ENCODE measurements at places on chromosomes 4 and X.

- DNase-seq = no peak
Measured at GRCh38 chr4:5084911-5085475, 33.7 kb downstream of the STK32B start.

DNA sequence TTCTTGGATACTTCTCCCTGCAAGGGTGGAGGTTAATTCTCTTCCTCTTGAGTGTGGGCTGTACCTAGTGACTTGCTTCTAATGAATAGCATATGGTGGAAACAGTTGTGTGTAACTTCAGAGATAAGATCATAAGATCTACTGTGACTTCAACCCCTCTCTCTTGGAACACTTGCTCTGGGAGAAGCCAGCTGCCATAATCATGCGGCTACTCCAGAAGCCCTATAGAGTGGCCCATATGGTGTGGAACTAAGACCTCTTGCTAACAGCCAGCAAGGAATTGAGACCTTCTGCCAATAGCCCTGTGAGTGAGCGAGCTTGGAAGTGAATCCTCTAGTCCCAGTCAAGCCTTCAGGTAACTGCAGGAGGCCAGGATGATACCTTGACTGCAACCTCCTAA lies 81.1 kb downstream of the RBMX2 start:
- DNase-seq = no peak

- DNase-seq = no peak
Measured at GRCh38 chr4:136412708-136413107, 1119.6 kb downstream of the PCDH18 start.

DNA sequence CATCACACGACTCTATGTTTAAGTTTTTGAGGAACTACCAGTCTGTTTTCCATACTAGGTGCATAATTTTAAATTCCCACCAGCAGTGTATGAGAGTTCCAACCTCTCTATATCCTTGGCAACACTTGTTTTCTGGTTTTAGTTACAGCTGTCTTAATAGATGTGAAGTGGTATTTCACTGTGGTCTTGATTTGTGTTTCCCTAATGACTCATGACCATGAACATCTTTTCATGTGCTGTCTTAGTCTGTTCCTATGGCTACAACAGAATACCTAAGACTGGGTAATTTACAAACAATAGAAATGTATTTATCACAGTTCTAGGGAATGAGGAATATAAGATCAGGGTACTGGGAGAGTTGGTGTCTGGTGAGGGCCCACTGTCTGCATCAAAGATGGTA lies 51.5 kb upstream of the GPR78 start:
- no peak for DNase-seq

DNA sequence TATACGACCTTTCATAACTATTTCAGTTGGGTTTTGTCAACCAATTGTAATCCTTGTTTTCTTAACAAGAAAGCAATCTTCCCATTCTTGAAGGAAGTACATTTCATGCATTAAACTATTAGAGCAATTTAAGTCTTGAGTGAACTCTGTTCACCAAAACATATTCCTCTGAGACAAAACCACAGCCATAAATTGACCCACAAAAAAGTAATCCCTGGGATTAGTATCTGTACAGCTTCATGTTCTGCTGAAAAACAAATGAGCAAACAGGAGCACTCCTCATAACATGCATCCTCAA lies 207.0 kb upstream of the PDE5A start:
- DNase-seq = no peak

DNA sequence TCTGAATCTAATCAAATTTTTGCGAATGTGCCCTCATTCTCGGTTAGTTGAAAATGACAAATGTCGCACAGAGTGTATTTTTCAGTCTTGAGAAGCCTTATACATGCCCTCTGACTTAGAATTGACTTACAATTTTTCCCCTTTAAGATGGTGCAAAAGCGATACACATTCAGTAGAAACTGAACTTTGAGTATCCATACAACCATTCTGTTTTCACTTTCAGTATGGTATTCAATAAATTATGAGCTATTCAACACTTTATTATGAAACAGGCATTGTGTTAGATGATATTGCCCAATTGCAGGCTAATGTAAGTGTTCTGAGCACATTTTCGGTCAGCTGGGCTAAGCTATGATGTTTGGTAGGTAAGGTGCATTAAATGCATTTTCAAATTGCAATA lies 43.4 kb downstream of the SLC9A7 start:
- no peak for DNase-seq

- DNase-seq = no peak
Measured at GRCh38 chrX:11558972-11559371, 106.7 kb downstream of the ARHGAP6 start.

DNA sequence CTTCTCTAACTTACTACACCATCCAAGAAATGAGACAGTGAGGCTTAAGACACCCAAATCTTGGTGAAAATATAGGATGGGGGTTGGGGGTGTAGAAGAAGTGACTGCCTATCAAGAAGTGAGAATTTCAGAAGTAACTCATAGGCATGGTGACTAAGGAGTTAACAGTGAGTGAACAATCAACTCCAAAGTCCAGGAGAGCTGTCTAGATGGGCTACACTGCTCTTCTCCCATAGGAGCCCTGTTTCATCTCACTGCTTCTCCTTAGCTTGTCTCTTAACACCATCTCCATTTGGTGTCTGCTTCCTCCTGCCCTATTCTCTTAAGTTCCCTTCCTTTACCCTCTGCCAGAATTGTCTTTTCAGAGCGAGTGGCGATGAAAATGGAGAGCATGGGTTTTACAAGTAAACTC lies 22.7 kb downstream of the FABP2 start:
- no peak for DNase-seq

DNA sequence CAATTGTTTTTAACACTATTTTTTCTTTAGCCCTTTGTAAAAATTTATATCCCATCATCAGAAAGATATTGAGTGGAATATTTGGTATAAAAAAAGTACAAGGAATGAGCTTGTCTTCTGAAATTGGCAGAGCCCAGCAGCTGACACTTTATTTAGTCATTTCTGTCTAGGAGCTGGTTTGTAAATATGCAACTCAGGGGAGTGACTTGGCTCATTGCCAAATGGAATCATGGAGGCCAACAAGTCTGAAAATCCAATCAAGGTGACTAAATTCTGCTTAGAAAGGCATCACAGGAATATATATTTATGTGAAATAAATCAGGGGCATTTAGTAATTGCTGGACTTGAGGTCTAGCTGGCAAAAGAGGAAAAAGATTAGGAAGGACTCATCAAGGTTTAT lies 74.4 kb downstream of the OTC start:
- no peak for DNase-seq

DNA sequence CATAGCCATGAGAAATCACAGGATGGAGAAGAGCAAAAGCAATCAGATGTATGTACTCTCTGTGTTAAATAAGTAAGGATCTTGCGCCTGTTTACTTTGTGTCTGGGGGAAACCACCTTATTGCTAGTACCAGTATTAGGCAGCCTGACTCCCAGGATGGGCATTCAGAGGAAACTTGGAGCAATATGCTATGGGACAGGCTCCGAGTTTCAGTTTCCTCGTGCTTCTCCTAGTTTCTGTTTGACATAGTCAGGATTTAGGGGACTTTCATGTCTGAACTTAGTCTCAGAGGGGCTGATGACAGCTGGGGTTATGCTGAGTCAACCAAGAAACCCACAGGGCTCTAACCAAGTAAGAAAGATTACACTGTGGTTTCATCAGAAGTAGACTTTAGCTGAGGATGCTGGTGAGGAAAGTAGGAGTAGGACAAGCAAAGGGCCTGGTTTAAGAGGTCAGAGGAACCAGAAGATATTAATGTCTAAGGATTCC lies 13.5 kb downstream of the NSUN7 start:
- no peak for DNase-seq

GRCh38 chr4:16727218-16727617 lies 171.2 kb downstream of the LDB2 start:
- DNase-seq = no peak

GRCh38 chrX:45186643-45187026 lies 14.0 kb downstream of the DIPK2B start:
- DNase-seq = no peak

- no peak for DNase-seq
Measured at GRCh38 chr4:106096454-106096853, 201.2 kb downstream of the NPNT start.

DNA sequence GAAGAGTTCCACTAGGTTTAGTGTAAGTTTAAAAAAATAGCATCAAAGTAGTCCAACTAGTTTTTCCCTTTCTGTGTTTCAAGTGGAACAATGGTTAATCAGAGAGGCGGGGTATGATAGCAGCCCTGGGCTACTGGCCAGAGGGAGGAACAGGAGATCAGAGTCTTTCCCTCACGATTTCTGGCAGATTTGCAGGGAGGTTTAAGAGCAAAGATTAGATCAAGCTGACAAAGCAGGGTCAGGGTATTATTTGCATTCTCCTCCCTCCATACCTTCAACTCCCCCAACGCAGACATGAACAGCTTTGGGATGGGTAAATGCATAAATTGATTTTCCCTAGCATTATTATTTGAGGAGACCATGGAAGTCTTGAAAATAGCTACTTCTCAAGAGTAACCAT lies 277.6 kb upstream of the DIAPH2 start:
- DNase-seq = peak; percentile 36

- no peak for DNase-seq
Measured at GRCh38 chr4:26039639-26040359, 125.8 kb downstream of the SMIM20 start.

DNA sequence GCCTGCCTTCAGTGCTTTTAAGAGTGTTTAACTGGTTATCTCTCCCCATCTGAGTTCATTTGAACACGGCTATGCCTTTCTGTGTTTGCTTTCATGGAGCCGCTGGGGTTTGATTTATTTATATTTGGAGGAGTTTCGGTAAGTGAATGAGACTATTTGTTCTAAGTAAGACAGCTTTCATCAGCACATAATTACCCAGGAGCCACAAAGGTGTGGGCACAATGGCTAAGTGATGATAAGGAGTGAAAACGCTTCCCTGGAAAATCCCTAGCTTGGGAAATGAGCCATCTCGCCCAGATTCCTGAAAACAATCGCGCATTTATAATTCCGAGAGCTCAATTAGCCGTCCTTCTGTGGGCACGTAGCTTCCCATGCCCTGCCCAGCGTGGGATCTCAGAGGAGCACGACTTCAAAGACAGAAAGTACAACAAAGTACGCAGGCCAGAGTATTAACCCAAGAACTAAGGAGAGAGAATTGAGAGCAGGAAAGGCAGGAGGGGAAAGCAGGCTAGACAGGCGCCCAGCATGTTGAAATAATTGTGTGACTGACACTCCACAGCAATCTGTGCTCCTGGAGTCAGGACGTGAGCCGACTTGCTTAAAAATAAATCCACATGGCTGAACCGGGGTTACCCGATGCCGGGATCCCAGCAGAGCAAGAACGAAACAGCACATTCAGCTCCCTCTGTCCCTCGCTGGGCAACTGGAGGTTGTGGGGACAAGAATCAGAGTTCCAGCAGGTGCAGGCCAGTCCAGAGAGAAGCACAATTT lies 99.0 kb downstream of the DHRSX start:
- no peak for DNase-seq

- DNase-seq = no peak
Measured at GRCh38 chr4:4387531-4388310, 819 bp downstream of the NSG1 start.

DNA sequence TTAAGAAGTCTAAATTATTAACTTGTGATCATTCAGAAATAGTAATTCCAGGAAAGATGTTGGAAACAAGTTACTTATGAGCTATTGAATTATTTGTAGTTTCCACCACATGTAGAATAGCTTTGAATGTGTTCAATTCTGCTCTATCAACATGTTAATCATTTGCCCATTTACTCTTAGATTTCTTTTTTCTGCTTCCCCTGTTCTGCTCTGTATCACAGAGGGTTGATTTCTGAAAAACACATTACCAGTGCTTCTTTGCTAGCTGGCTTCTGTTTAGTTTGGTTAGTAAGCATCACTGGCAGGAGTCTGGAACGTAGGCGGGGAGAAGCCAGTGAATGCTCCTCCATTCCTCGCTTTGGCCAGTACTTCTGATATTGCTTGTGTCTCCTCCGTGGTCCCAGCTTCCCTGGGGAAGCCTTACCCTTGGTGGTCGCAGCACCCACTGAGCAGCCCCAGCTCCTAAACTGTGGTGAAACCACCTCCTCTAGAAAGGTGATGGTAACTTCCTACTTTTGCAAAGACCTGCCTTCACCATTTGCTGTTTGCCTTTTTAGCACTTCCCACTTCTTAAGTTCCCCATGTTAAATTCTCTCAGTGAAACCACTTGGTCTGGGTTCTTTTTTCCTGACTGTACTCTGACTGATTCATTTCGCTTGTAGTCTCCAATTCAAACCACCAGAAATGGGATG lies 40.3 kb upstream of the GALNT7 start:
- no peak for DNase-seq

GRCh38 chr4:138976526-138976925 lies 39.1 kb upstream of the NOCT start:
- DNase-seq = no peak

DNA sequence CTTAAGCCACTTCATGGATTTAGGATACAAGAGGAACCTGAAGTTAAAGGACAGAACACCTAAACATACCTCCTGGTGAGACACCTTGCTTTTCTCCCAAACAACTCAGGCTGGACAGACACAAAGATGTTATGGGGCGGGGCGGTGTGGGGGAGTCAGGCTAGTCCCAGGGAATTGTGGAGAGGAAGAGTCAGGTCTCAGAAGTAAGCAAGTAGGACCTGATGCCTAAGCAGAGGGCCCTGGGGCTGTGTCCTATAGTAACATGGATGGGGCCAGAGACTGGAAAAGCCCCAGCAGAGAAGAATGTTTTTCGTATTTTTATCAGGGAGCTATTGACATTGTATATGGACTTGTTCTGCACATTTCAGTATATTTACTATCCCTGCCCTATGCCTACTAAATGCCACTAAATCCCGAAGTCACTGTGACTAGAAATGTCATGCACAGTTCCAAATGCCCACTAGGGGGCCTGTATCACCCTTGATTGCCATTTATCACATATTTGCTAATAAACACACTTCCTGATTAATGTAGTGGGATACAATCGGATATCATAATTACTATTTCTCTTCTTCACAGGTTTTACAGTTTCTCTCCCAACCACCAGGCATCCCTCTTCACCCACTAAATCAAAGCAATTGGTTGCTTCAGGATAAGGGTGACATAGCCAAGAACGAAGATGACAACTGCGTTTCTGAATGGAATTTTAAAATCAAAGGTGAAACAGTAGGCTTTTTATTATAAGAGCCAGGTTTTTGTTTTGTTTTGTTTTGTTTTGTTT lies 23.8 kb upstream of the ARHGAP10 start:
- DNase-seq = no peak

GRCh38 chrX:32501606-32502005 lies 709.7 kb downstream of the DMD start:
- DNase-seq = no peak

- no peak for DNase-seq
Measured at GRCh38 chr4:89142691-89143669, 31.6 kb downstream of the TIGD2 start.

GRCh38 chr4:178665916-178666315 lies 1223.7 kb upstream of the AGA start:
- no peak for DNase-seq

- DNase-seq = no peak
Measured at GRCh38 chr4:82954212-82954611, 53.7 kb downstream of the THAP9 start.
